ENCODE measurements at places on chromosomes 13 and 19. TPM values are rescaled to one million over a fixed set of nuclear protein-coding genes. Genes with fewer than 3 reads are reported as not detected.

GRCh38 chr13:42612021-42612765 is 38.2 kb downstream of the TNFSF11 start:
- no peak for DNase-seq

DNA sequence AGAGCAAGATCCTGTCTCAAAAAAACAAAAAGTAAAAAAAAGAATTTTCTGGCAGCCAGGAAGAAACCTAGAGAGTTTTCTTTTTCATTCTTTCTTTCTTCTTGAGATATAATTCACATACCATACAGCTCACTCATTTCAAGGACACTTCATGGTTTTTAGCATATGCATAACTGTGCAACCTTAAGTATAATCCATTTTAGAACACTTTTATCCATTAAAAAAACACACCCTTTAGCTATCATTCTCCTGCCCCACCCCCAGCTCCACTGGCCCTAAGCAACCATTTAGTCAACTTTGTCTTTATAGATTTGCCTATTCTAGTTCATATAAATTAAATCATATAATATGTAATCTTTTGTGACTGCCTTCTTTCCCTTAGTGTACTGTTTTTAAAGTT is 8.1 kb upstream of the IPO5 start:
- DNase-seq, result no peak

PNMA8B gene
- total RNA-seq, result 2.4 TPM

VMAC gene
- 7.1 TPM for total RNA-seq

- DNase-seq, result no peak
Measured at GRCh38 chr13:40613192-40613818, 53.1 kb downstream of the FOXO1 start.

- DNase-seq, result no peak
Measured at GRCh38 chr19:14972676-14973075, 7.0 kb downstream of the SLC1A6 start.

LACC1 gene
- 11.8 TPM for total RNA-seq

DNA sequence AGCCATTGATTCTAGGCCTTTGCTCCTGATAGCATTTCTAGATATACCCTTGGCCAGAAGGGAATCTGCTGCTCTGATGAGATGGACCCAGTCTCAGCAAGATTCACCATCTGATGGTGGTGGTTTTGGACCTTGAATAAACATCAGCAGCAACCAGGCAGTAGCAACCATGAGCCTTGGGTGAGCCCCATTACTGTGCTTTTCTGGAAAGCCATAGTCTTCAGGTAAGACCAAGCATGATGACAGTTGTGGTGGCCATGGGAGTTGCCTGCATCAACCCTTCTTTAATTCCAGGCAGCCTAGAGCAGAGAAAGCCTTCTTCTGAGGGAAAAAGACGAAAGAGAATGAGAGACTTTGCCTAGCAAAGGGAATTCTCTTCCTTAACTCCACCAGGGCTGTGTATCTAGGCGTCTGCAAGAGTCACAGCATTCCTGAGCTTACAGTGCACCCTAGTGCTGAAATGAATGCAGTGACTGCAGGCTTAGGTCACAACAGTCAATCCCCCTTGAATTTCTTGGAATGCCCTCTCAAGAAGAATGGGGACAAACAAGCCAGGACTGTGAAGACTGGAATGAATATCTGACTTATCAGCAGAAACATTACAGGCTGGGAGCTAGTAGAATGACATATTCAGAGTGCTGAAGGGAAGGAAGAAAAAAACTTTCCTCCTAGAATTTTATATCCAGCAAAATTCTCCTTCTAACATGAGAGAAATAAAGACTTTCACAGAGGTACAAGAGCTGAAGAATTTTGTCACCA is 942.4 kb upstream of the PCDH20 start:
- no peak for DNase-seq

GRCh38 chr13:41709511-41709910 is 251.4 kb downstream of the VWA8 start:
- DNase-seq, result no peak

SEMA6B gene
- 1.7 TPM for total RNA-seq

DNA sequence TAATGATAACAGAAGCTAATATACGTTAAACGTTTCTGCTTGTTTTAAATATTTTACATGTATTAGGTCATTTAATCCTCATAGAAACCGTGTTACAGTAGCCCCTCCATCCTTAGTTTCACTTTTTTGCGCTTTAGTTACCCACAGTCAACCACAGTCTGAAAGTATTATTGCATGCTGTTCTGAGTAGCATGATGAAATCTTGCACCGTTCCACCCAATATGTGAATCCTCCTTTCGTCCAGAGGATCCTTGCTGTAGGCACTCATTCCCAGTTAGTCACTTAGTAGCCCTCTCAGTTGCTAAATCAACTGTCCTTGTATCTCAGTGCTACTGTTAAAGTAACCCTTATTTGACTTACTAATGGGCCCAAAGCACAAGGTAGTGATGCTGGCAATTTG is 257.8 kb downstream of the ENOX1 start:
- DNase-seq, result no peak

KIR2DL3 gene
- not detected for total RNA-seq

DNA sequence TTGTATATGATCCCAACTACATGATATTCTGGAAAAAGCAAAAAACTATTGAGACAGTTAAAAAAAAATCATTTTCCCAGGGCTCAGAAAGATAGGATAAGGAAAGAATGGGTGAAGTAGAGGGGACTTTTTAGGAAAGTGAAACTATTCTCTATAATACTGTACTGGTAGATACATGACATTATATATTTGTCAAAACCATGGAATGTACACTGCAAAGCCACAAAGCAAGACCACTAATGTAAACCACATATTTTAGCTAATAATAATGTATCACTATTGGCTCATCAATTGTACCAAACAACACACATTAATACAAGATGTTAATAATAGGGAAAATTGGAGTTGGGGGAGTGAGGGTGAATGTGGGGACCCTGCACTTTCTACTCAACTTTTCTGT is 182.6 kb downstream of the EFNB2 start:
- DNase-seq, result no peak

MAU2 gene
- total RNA-seq, result 83.3 TPM

KIR2DL1 gene
- not detected for total RNA-seq

GRCh38 chr13:80894917-80895316 is 554.0 kb upstream of the SPRY2 start:
- DNase-seq, result no peak

- DNase-seq, result no peak
Measured at GRCh38 chr13:74682746-74683145, 548.5 kb upstream of the KLF12 start.

ZNF536 gene
- 0.57 TPM for total RNA-seq

PBX4 gene
- 2.1 TPM for total RNA-seq

GRCh38 chr19:13588957-13589833 is 82.9 kb upstream of the CACNA1A start:
- DNase-seq, result peak; percentile 89
